Kidney (tissue), 22 donors: ENCODE measurements at places on chromosomes 6 and 20. TPM values are rescaled to one million over a fixed set of nuclear protein-coding genes. Genes with fewer than 3 reads are reported as not detected.

The SLC2A10 gene
- 3.7 TPM for polyA plus RNA-seq

The PSORS1C1 gene
- polyA plus RNA-seq, result 2.1 TPM

The CST5 gene
- polyA plus RNA-seq, result not detected

The NKX2-2 gene
- not detected for polyA plus RNA-seq

The PLA2G7 gene
- not detected for polyA plus RNA-seq

The PGC gene
- polyA plus RNA-seq, result 0.39 TPM

The THBS2 gene
- polyA plus RNA-seq, result 2.7 TPM

The FILIP1 gene
- polyA plus RNA-seq, result 0.80 TPM

The LY6G5B gene
- polyA plus RNA-seq, result 2.5 TPM
